Kidney capillary endothelial cell (primary cell): ENCODE measurements at places on chromosomes 6 and 20.

- DNase-seq, result no peak
Measured at GRCh38 chr6:72203983-72204382, 317.6 kb downstream of the RIMS1 start.

- DNase-seq, result no peak
Measured at GRCh38 chr6:110448846-110449540, 27.4 kb downstream of the SLC22A16 start.

DNA sequence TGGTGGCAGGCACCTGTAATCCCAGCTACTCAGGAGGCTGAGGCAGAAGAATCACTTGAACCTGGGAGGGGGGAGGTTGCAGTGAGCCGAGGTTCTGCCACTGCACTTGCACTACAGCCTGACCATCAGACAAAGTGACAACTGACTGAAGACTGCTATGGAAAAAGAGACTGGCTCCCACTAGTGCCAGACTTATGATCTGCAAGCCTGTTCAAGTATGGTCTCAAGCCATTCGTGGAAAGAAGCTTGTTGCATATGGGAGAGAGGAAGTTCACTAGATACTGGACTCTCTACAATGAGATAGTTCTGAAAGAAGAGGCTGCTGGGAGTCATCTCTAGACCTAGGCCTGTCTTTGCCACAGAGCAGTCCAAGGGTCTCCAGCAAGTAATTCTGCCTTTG is 26.7 kb downstream of the MDN1 start:
- no peak for DNase-seq

GRCh38 chr6:50963952-50964351 is 145.3 kb downstream of the TFAP2B start:
- no peak for DNase-seq

- no peak for DNase-seq
Measured at GRCh38 chr6:10558565-10558964, 37.4 kb downstream of the GCNT2 start.

DNA sequence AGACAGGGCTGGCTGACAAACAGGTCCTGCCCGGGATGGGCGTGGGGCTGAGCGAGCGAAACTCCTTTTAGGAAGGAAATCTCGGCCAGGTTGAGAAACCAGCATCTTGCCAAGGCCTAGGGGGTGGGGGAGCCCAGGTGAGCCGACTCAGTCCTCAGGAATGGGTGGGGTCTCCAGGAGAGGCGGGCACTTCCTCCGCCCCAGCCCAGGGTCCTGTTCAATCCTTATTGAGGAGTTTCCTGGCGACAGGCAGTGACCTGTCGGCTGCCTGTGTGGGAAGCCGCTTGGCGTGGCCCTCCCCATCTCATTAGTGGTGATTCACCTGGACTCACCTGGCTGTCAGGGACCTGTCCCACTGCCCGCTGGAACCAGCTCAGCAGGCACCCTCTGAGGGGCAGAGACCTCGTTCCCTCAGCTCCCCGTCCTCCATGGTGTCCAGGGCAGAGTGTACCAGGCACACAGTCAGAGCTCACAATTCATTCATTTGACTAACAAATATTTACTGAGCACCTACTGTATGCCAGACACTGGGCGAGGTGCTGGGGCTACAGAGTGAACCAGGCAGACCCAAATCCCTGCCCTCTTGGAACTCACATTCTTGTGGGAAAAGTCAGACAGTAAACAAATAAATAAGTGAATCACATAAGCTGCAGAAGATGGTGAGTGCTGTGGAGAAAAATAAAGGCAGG is 51.1 kb downstream of the FGD2 start:
- no peak for DNase-seq
